ENCODE measurements at places on chromosomes 11 and 22.

DNA sequence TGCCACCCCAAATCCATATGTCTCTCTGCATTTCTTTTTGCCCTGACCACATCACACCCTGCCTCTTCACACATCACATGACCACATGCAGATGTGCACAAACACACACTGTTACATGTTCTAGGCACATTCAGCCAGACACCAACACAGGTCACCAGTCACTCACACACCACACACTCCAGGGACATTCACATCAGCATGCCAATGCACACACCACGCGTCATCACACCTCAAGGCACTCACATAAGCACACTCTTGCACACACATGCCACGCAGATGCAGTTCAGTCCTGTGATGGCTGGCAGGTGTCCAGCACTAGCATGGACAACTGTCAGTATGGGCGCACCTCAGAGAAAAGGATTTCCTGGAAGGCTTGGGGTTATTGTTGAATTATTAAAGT is 77.0 kb upstream of the MYOD1 start:
- DNase-seq, result no peak

DNA sequence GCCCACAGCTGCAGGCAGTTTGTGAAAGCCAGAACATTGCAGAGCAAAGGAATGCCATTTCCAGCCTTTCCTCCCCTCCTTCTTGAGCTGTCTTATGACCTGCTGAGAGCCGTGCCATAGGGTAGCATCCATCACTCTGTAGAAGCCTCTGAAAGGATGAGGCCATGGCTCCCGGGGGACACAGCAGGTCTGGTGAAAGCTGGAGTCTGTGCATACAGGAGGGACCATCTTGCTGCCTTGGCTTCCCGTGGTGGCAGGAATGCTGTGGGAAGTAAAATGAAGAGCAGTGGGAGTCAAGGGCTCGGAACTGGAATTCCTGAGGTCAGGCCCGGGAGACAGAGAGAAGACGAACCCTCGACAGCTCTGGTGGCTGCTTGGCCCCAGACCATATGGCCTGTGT is 30.9 kb downstream of the ANO1 start:
- no peak for DNase-seq

GRCh38 chr11:95716266-95716665 is 73.3 kb downstream of the FAM76B start:
- no peak for DNase-seq

GRCh38 chr22:36874736-36875135 is 13.9 kb downstream of the NCF4 start:
- peak; percentile 1 for DNase-seq

GRCh38 chr11:132064987-132065620 is 694.7 kb downstream of the NTM start:
- DNase-seq, result no peak

DNA sequence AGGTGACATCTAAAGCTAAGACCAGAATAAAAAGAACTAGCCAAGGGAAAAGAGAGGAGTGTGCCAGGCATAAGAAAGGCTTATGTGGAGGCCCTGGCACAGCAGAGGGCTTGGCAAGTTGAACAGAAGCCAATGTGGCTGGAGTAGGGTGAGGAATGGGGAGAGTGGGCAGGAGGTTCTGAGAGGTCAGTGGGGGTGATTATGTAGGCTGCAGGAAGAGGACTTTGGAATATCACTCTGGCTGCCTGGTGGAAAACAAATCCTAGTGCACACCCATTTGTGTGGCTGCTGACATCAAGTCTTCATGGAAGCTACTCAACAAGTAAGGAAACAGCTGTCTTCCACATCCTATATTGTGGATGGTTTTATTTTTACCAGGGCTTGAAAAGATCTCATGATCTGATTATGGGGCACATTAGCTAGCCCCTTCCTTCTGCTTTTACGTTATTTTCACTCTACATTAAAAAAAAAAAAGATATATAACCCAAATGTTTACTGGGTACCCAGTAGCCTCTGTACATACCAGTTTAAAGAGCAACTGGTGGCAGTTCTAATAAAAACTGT is 3.4 kb downstream of the MRPL16 start:
- no peak for DNase-seq

DNA sequence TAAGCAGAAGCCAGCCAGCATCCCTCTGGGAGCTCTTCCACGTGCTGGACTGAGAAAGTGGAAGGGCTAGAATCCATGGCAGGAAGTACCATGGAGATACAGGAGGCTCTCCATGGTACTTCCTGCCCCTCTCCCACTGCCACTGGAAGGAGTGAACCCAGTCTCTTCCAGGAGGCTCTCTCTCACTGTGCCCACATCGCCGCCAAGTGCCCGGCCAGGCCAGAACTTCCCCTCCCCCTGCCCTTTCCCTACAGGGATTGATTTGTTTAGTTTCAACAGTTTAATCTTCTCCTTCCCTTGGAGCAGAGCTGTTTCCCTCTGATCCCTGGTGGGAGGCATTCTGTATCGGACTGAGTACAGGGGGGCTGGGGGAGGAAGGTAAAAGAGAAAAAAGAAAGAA is 133.6 kb downstream of the DSCAML1 start:
- no peak for DNase-seq

GRCh38 chr11:86335131-86335767 is 33.2 kb downstream of the HIKESHI start:
- DNase-seq, result no peak

GRCh38 chr22:50712341-50713007 is 25.5 kb upstream of the ACR start:
- peak; percentile 50 for DNase-seq
